Activated naive CD8-positive, alpha-beta T cell treated with anti-CD3 and anti-CD28 coated beads for 36 hours (primary cell): ENCODE measurements at places on chromosomes 5 and 9.

DNA sequence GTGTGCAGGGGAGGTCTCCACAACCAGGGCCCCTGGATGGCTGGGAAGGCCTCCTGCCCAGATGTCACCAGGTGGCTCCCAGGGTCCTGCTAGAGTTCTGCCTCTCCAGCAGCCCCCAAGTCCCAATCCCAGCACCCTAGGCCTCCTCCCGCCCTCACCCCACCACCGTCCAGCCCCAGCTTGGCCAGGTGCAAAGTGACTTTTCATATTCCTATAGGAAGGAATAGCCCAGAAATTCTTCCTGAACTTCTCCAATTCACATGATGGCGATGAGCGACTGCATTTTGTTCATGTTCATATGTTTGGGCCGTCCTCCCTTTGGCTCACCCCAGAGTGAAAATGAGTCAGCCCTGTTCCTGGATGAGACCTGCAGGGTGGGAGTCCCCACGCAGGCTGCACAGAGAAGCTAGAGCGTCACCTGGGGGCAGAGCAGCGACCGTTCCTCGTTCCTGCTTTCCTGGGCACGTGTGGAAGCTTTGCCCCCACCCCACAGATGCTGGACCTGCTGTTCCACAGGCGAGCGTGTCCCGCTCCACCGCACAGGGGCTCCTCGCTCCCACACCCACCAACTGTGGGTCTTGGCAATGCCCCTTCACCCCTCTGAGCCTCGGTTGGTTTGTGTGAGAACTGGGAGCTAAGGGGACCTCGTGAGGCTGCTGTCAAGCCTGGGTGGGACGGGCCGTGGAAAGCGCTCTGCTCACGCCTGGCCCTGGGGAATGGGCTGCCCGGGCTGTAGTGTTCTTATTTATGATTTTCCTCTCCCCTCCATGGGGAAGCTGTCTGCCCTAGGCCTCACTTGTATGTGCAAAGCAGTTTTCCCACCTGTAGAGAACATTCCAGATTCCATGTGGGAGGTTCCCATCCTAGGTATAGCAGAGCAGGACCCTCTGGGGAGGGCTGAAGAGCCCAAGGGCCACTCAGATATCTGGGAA, 6.9 kb downstream of the MRPS2 start:
- no peak overlapping the region for H3K4me3 ChIP-seq
- no peak overlapping the region for H3K27ac ChIP-seq
- no peak for DNase-seq
- H3K27me3 ChIP-seq: peaks cover 4% of the 10 kb centered on the region

- DNase-seq: no peak
- H3K4me3 ChIP-seq: no peak overlapping the region
- H3K27ac ChIP-seq: no peak overlapping the region
- H3K36me3 ChIP-seq: peaks cover 10% of the 10 kb centered on the region
- H3K4me1 ChIP-seq: peaks cover 23% of the 10 kb centered on the region
Observed at GRCh38 chr5:111737716-111738115, 19.3 kb downstream of the NREP start.

GRCh38 chr5:176830995-176831423, 20.6 kb downstream of the UNC5A start:
- no peaks in the 10 kb centered on the region for H3K4me1 ChIP-seq
- peaks cover 43% of the 10 kb centered on the region for H3K27me3 ChIP-seq
- no peaks in the 10 kb centered on the region for H3K36me3 ChIP-seq
- H3K27ac ChIP-seq: no peak overlapping the region

GRCh38 chr5:8239646-8240045, 370.7 kb downstream of the MTRR start:
- DNase-seq: no peak
- H3K27ac ChIP-seq: no peak overlapping the region
- no peak overlapping the region for H3K4me3 ChIP-seq
- no peaks in the 10 kb centered on the region for H3K27me3 ChIP-seq
- H3K36me3 ChIP-seq: no peaks in the 10 kb centered on the region

GRCh38 chr9:928363-929042, 48.0 kb upstream of the DMRT3 start:
- peaks cover 15% of the 10 kb centered on the region for H3K27me3 ChIP-seq
- H3K4me1 ChIP-seq: no peaks in the 10 kb centered on the region
- H3K4me3 ChIP-seq: no peak overlapping the region
- H3K36me3 ChIP-seq: no peaks in the 10 kb centered on the region

DNA sequence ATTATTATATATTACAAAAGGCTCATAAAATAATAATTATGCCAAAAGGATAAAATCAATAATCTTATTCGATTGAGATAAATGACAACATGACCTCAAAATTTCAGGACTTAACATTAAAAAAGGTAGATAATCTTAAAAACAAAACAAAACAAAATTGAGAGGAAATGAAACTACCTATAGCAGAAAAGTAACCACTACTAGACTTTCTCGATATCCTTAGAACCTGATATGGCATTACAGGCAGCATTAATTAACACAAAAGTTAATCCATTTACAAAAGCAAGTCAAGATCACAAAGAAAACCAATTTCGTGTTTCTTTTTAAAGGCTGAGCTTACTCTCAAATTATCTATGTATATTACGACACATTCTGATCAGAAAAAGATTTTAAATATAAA, 29.9 kb downstream of the TMEM161B start:
- DNase-seq: no peak
- H3K27me3 ChIP-seq: no peaks in the 10 kb centered on the region
- peaks cover 18% of the 10 kb centered on the region for H3K4me1 ChIP-seq
- H3K4me3 ChIP-seq: no peak overlapping the region

- peaks cover 10% of the 10 kb centered on the region for H3K36me3 ChIP-seq
- H3K27me3 ChIP-seq: no peaks in the 10 kb centered on the region
- peak; percentile 57 for DNase-seq
- H3K4me3 ChIP-seq: peak overlapping the region; percentile 91
Observed at GRCh38 chr5:179805529-179806249, 977 bp downstream of the MGAT4B start.

DNA sequence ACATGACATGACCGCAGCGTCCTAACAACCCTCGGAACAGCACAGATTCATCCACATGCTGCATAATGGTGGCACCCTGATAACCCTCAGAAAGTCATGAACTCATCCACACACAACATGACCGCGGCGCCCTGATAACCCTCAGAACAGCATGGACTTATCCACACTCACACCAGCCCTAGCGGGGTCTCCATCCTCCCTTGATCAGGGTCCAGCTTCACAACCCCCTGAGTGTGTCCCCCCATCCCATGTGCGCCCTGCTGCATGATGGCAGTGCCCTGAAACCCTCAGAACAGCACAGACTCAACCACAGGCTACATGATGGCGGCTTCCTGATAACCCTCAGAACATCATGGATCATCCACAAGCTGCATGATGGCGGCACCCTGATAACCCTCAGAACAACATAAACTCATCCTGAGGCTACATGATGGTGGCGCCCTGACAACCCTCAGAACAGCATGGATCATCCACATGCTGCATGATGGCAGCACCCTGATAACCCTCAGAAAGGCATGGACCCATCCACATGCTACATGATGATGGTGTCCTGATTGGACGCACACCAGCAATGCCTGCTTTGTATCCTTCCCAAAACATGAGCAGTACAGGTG, 28.3 kb downstream of the SLC6A3 start:
- H3K27me3 ChIP-seq: peaks cover 4% of the 10 kb centered on the region
- no peak overlapping the region for H3K27ac ChIP-seq
- no peaks in the 10 kb centered on the region for H3K36me3 ChIP-seq
- no peak overlapping the region for H3K4me3 ChIP-seq
- DNase-seq: no peak

DNA sequence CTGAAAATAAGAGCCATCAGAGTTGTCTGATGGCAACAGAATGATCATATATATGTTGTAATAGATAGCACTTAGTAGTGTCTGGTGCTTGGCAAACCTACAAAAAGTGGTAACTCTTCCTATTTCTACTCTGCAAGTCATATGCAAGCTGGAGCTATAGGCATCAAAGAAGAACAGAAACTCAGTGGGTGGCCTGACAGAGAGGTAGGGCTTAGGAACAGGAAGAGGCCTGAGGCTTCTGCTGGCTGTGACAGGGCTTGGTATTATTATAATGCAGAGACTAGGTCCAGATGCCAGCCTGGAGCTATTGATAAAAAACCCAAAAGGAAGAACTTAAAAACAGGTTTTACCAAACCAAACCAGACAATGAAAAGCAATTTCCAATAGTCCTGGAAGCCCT, 4.4 kb upstream of the DIAPH1 start:
- no peaks in the 10 kb centered on the region for H3K27me3 ChIP-seq
- DNase-seq: no peak
- H3K4me1 ChIP-seq: peaks cover 25% of the 10 kb centered on the region
- H3K4me3 ChIP-seq: peak overlapping the region; percentile 22

DNA sequence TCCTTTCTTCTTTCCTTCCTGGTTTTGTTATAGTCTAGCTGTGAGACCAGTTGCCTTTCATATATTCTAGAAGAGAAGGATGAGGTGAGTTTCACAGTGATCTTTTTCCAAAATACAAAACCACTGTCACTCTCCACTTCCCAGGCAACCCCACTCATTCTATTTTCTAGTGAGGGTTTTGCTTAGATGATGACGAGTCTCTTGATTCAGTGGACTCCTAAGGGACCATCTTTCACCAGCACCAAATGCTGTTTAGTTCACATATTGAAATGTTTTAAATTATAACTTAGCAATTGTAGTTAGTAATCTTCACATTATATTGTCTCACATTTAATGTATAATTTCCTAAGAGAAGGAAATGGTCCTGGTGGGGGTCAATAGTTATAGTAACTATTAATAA, 25.2 kb downstream of the PIK3R1 start:
- no peak for DNase-seq
- H3K4me3 ChIP-seq: peak overlapping the region; percentile 27
- peak overlapping the region; percentile 87 for H3K27ac ChIP-seq
- H3K4me1 ChIP-seq: peaks cover 83% of the 10 kb centered on the region
- H3K27me3 ChIP-seq: no peaks in the 10 kb centered on the region
- peaks cover 27% of the 10 kb centered on the region for H3K36me3 ChIP-seq

DNA sequence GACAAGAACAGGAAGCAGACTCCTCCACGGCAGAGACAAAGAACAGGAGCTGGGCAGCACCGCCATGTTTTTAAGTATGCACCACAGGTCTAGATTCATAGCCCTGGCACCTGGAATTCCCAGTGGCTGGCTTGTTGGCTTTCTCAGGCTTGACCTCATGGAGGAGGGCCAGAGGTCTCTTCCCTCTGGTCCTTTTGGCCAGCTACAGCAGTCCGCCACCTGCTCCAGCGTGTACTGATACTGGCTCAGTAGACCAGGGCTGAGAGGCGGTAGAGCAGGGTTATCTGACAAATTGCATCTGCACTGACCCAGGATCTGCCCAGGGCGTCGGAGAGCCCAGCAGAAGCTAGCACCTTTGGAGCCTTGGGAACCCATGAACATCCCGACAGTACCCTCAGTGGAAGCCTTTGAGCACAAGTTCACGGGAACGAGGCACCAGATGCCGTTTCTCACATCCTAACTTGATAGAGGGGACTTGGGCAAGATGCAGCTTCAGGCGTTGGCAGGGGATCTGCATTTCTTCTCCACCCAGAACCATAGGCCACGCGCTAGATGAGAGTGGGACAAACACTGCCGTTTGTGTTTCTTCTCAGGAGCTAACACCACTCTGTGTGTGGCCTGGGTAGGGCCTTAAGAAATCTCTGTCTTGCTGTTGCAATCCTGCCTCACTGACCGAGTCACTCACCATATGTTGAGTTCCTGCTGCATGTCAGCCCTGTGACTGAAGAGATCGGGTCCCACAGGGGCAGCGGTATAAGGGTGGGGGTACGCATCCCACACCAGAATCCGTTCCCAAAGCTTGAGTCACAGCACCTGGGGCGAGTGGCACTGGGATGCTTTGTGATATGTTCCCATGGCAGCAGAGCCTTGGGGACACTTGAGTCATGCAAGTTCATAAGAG, 90.3 kb upstream of the OTULINL start:
- no peak overlapping the region for H3K27ac ChIP-seq
- H3K4me1 ChIP-seq: peaks cover 2% of the 10 kb centered on the region
- peaks cover 4% of the 10 kb centered on the region for H3K36me3 ChIP-seq
- H3K27me3 ChIP-seq: no peaks in the 10 kb centered on the region

- no peaks in the 10 kb centered on the region for H3K36me3 ChIP-seq
- no peak overlapping the region for H3K27ac ChIP-seq
- H3K4me3 ChIP-seq: no peak overlapping the region
Observed at GRCh38 chr5:146816775-146817387, 61.7 kb downstream of the PPP2R2B start.

- H3K27me3 ChIP-seq: no peaks in the 10 kb centered on the region
- H3K27ac ChIP-seq: no peak overlapping the region
- H3K4me1 ChIP-seq: peaks cover 2% of the 10 kb centered on the region
- no peaks in the 10 kb centered on the region for H3K36me3 ChIP-seq
Observed at GRCh38 chr5:91607675-91608074, 224.6 kb upstream of the ARRDC3 start.

DNA sequence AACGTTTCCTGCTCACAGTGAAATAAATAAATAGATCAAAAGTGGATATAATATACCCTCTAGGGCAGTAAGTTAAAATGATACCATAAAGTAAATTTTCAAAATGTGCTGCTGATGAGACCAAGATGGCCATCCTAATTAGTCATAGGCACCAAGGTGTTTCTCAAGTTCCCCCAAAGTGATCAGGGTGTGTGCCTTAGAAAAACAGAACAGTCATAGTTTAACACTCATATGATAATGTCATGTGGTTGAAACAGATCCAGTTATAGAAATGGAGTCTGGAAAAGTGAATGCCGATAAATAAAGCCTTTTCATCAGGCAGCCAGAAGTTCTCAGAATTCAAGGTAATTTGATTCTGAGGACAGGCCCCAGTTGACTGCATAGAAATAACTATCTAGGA, 161.5 kb upstream of the CDKN2B start:
- H3K27ac ChIP-seq: no peak overlapping the region
- peaks cover 6% of the 10 kb centered on the region for H3K4me1 ChIP-seq
- peaks cover 10% of the 10 kb centered on the region for H3K27me3 ChIP-seq

GRCh38 chr5:88428633-88429032, 160.0 kb upstream of the TMEM161B start:
- H3K4me1 ChIP-seq: no peaks in the 10 kb centered on the region
- no peak for DNase-seq
- H3K36me3 ChIP-seq: no peaks in the 10 kb centered on the region
- no peak overlapping the region for H3K27ac ChIP-seq

- no peak overlapping the region for H3K27ac ChIP-seq
- H3K36me3 ChIP-seq: no peaks in the 10 kb centered on the region
- no peak overlapping the region for H3K4me3 ChIP-seq
- no peak for DNase-seq
Observed at GRCh38 chr9:113906411-113907110, 30.5 kb downstream of the ZNF618 start.

DNA sequence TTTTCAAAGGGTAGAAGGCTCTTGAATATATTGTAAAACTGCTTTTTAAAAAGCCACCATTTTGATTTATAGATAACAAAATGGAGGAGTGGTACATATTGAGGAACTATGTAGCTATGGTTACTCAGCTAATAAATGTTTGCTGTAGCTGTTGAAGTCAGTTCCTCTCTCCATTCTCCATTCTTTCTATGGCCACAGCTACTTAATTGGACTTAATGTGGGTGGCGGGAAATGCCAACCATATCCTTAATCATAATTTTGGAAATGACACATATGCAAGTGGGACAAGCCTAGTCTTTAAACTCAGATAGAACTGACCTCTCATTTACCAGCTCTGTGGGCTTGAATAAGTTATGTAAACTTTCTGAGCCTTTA, 10.6 kb downstream of the CDKN2A start:
- H3K4me3 ChIP-seq: no peak overlapping the region
- no peak overlapping the region for H3K27ac ChIP-seq
- no peak for DNase-seq
- peaks cover 94% of the 10 kb centered on the region for H3K27me3 ChIP-seq
- H3K4me1 ChIP-seq: peaks cover 2% of the 10 kb centered on the region
- H3K36me3 ChIP-seq: no peaks in the 10 kb centered on the region
